ELR (cell line): ENCODE measurements at places on chromosomes 6 and 20.
A peak's percentile ranks its signal among the peaks of the same experiment; 100 is the strongest.

DNA sequence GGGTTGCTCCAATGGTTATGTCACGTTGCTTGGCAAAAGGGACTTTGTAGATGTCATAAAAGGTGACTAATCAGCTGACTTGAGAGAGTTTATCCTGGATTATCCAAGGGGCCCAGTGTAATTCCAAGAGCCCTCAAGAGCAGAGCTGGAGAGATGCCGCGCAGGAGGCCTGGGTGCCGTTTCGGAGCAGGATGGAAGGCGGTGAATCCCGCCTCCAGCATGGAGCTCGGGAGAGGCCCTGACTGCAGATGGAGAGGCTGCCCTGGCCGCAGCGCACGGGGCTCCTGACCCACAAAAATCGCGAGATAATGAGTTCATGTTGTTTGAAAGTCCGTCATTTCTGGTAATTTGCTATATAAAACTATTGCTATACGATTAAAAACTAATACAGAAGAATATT lies 219.8 kb downstream of the ZDHHC14 start:
- no peak for DNase-seq

- no peak for DNase-seq
Measured at GRCh38 chr20:54190217-54190616, 16.4 kb upstream of the CYP24A1 start.

DNA sequence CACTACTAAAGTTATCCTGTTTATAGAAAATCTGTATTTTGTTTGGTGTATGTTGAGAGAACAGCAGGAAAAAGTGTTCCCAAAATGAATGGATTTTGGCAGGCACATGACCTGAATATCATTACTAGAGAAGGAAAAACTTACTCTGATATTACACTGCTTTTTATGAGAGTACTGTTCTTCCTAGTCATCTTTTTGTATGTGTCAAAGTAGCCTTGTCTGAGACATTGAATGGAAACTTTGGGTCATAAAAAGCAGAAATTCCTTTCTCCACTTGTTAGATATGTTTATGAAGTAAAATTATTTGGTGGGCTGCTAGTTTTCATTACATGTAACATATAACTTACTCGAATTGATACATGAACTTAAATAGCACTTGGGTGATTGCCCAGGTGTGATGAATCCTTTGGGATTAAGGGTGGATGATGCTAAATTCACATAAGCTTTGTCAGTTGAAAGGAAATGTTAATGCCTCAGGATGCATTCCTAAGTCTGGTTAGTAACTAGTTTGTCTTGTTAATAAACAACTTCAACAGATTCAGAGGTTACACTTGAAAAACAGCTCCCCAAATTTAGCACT lies 206.7 kb downstream of the CENPW start:
- DNase-seq, result no peak

GRCh38 chr6:154113392-154113791 lies 74.4 kb downstream of the OPRM1 start:
- DNase-seq, result no peak

DNA sequence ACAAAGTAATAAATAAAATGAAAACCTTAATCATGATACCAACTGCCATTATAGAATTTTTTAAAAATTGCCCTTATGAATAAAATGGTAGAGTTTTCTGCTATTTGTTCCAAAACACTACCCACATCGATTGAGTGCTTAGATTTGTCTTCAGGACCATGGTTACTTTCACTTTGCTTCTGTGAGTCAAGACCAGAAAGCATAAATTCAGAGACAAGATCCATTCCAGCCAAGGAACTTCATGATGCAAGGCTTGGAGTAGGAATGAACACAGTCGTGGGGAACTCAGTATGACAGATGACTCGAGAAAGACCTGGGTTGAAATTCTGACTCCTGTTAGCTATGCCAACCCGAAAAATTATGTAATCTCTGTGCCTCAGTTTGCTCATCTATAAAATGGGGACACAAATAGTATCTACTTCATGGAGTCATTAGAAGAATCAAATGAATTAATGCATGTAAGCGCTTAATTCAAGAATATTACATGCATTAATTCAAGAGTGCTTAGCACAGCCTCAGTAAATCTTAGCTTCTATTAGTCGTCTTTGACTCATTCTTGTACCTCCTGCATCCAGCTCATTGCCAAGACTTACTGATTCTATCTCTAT lies 72.5 kb upstream of the MYLIP start:
- DNase-seq, result peak; percentile 26

DNA sequence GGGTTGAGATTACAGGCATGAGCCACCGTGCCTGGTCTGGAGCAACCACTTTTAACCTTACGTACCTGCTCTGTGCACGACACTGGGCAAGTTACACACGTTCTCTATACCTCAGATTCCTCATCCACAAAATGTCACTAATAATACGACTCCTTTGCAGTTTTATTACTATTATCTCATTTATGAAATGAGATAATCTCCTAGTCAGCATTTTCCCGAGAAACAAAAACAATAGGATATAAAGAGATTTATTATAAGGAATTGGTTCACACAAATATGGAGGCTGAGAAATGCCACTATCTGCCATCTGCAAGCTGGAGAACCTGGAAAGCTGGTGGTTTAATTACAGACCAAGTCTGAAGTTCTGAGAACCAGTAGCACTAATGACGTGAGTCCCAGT lies 12.0 kb upstream of the KIF13A start:
- no peak for DNase-seq

GRCh38 chr20:44651684-44652423 lies at the start of gene ADA:
Gene ADA (minus strand): TSS chr20:44651699. CDS start chr20:44651607, 92 bp downstream.
- DNase-seq, result peak; percentile 64

DNA sequence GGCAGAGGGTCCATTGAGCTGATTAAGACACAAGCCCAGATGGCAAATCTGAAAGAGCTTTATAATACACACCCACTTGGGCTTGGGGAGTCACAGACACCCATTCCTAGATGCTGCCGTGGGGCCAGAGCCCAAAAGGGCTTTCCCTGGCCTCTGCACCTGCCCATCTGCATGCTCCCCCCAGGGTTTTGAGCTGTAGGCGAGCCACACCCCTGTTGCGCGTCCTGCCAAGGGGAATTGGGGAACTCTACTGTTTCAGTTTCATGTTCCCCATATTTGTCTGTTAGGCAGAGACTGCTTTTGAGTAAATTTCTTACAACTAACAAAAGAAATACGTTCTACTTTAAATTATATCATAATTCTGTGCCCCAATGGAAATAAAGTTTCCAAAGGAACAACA lies 52.9 kb upstream of the FNDC1 start:
- DNase-seq, result no peak

DNA sequence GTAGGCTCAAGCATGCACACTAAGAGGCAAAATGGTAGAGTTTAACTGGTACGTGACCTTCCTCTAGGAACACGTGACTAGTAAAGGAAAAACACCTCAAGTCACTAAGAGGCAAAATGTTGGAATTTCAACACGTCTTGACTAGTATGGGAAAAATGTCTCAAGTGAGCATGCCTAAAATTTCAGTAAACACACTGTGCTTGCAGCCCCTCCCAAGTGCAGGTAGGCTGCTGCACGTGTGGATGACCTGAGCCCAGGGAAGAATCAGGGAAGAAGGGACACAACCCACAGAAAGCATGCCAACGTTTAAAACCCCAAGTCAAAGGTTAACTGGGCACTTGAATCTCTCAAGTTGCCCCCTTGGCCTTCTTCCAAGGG lies 162.2 kb downstream of the TENT5A start:
- no peak for DNase-seq

DNA sequence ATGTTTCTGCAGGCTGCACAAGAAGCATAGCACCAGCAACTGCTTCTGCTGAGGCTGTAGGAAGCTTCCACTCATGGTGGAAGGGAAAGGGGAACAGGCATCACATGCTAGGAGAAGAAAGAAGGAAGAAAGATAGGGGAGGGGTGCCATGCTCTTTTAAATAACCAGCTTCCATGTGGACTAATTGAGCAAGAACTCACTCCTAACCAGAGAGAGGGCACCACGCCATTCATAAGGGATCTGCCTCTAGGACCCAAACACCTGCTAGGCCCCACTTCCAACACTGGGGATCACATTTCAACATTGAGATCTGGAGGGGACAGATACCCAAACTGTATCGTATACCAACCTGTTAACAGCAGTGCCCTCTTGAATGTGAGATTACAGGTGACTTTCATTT lies 46.9 kb upstream of the ARMC2 start:
- DNase-seq, result no peak

DNA sequence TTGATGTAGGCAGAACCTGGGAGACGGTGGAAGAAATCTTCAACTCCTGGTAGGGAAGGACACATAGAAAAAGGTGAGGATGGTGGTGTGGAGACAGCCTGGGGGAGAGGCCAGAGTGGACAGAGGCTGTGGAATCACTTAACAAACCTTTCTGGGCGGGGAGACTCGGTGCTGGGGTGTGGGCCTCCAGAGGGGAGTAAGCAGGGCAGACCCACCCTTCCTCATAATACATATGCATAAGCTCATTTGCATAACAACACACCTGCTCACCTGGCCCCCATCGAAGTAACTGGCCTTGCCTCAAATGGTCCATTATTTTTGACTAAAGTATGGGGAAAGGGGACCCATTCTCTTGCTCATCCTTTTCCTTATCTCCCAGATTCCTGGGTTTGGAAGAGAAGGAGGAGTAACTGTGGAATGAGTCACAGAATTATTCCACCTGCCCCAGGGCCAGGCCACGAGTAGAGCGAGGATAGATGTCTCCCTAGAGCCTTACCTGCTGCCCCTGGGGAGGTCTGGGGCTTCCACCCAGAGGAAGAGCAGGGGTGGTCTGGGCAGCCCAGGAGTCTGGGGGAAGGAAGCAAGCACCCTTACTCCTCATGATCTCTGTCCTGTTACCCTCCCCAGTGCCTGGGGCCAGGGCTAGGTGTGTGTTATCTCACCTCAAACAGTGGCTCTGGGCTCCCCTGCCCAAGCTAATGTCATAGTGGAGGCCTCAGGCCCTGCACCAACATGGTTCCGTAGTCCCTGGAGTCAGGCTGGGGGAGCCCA lies 10.7 kb upstream of the VEGFA start:
- DNase-seq, result no peak

GRCh38 chr6:44534291-44534690 lies 146.8 kb downstream of the CDC5L start:
- DNase-seq, result no peak

DNA sequence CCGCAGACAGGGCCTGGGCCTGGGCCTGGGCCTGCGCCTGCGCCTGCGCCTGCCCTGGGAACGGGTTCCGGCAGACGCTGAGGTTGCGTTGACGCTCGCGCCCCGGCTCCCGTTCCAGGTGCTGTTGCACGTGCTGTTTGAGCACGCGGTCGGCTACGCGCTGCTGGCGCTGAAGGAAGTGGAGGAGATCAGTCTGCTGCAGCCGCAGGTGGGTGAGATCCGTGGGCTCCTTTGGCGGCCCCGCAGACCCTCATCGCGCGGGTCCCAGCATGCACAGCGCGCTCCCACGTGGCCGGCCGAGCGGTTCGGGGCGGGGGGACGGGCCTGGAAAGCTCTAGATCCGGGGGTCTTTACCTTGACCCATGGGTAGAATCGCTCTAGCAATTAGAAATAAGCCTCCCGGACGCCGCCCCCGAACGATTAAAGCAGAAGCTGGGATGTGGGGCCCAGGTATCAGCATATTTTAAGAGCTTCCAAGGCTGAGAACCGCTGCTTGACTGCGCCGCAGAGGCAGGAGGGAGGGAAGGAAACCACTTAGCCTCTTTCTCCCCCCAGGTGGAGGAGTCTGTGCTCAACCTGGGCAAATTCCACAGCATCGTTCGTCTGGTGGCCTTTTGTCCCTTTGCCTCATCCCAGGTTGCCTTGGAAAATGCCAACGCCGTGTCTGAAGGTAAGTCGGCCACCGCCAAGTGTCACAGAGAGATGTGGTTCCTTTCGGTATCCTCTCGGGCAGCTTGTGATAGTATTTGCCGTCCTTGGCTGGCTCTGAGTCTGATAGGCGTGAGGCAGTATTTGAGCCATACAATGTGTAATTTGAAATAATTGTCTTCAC lies 508 bp downstream of the NOP56 start:
- peak; percentile 44 for DNase-seq

DNA sequence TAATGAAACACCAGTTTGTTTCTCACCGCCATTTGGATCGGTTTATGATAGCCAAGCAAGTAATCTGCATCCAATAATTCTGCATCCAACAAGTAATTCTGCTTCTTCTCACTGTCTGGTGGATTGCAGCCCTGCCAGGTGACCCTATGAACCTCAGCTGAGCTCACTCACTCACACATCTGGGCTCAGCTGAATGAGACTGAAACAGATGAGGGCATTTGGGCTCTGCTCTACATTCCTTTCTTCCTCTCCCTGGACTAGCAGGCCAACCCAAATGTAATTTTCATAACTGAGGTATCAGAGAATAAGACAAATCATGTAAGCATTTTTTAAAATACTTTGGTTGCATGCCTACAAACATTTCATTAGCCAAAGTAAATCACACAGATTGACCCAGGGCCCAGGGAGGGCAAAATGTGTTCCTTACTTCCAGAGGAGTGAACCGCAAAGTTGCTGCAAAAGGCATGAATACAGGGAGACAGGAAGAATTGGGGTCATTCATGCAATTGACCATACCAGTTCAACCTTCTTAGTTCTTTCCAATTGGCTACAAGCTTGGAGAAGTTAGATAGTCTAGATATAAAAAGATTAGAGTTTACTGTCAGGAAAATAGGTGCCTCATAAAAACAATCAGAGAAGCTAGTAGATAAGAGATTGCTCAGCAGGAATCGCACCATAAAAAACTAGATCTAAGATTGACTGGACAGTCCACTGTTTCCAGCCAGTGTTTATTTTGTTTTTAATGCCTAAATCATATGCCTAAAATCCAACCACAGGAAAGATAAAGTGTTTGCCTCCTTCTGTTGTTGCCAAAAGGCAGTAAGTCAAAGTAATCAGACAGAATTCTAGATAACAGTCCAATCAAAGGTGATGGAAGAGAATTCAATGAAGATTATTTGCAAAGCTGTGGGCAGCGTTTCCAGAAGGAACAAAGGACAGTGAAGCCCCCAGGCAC lies 43.7 kb downstream of the CBLN4 start:
- no peak for DNase-seq

DNA sequence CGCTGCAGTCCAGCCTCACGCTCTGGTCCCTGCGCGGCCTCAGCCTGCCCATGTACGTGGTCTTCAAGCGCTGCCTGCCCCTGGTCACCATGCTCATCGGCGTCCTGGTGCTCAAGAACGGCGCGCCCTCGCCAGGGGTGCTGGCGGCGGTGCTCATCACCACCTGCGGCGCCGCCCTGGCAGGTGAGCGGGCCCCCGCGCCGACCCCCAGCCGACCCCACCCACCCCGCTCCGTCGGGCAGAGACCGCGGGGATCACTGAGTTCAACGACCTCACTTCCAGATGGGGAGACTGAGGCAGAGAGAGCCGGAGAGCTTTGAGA lies 545 bp downstream of the SLC35D3 start:
- DNase-seq, result no peak
